T-cell (primary cell): ENCODE measurements at places on chromosomes 12 and 14. TPM values are rescaled to one million over a fixed set of nuclear protein-coding genes. Genes with fewer than 3 reads are reported as not detected.

GRCh38 chr12:111268738-111269572 lies 99.9 kb downstream of the PHETA1 start:
- no peak for DNase-seq

GRCh38 chr12:96020314-96021003 lies 14.9 kb downstream of the LTA4H start:
- DNase-seq, result no peak

- no peak for DNase-seq
Measured at GRCh38 chr12:116626153-116626552, 67.0 kb downstream of the MAP1LC3B2 start.

- no peak for DNase-seq
Measured at GRCh38 chr12:130667421-130667960, 48.6 kb downstream of the RIMBP2 start.

DNA sequence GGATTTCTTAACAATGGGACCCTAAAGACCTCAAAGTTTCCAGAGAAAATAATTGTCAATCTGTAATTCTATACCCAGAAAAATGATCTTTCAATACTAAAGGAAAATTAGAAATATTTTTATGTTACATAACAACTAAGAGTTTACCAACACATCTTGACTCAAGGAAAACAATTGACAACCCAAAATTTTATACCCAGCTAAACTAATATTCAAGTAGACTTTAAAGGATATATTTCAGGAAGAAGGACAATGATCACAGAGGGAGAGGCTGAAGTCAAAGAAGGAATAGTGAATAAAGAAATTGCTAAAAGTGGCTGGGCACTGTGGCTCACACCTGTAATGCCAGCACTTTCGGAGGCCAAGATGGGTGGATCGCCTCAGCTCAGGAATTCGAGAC lies 12.6 kb upstream of the PLD4 start:
- no peak for DNase-seq

GRCh38 chr14:51400139-51400538 lies 160.1 kb downstream of the TMX1 start:
- DNase-seq, result no peak

PCK2 gene
- 11.8 TPM for total RNA-seq

SH2B3 gene
- total RNA-seq, result 24.6 TPM

PTPN6 gene
- 237 TPM for total RNA-seq
